ENCODE measurements at places on chromosomes 1 and 21.

DNA sequence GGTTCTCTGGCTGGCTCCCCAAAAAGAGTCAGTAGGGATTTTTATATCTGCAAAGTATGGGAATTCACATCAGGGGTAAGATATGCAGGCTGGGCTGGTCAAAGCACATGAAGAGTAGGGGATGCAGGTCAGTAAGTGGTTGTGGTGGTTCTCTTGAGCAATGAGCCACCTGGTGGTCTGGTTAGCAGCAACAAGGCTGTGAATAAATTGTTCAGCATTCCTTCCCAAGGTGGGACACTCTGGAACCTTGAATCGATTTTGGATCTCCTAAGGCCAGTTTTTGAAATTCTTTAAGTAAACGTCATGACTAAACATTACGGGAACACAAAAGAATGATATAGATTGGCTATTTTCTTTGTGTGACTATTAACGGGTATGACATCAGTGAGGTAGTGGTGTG is 563.0 kb upstream of the NEGR1 start:
- no peak for DNase-seq

DNA sequence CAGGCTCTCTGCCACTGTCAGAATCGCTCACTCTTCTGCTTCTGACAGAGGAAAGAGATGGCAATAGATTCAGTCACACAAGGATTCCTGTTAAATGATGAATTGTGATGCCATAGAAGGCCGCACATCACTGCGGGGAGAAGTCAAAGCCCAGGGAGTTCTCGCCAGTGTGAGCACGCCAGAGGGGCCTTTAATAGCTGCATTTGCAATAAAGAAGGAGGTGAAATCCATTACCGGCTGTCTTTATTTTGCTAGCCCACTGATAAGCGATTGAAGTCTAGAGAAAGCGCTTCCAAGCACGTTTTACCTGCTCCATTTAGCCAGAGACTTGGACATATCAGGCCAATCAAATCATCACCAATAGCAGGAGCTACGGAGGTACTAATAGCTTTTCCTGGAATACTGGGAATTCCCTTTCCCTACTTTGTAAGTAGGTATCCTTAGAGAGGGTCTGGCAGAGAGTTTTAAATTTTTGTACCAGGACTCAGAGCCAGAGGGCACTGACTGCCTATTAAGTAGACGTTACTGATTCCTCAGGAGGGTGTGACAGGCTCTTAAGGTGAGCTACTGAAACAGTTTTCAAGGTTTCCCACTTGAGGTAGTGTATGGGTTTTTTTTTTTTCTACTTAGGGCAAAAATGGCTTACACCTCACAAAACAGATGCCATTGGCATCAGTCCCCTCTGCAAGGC is 10.2 kb upstream of the TARBP1 start:
- DNase-seq = no peak

DNA sequence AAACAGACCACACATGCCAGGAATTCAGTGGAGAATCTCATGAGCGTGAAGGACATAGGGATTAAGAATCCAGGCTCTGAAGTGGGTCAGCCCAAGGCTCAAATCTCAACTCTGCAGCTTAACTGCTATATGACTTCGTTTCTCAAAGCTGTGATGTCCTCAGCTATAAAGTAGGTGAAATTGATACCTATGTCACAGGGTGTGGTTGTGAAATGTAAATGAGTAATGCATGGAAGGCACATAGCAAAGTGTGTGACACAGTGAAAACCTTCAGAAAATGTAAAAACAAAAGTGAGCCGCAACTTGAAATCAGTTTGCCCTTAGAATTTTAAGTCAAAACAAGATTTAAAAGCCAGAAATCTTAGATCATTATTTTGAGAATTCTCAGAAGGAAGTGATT is 145.7 kb upstream of the PRMT6 start:
- DNase-seq = no peak

GRCh38 chr1:3702990-3703728 is 49.1 kb upstream of the CCDC27 start:
- DNase-seq = peak; percentile 11

- no peak for DNase-seq
Measured at GRCh38 chr1:43522431-43522775, 8.3 kb upstream of the PTPRF start.

DNA sequence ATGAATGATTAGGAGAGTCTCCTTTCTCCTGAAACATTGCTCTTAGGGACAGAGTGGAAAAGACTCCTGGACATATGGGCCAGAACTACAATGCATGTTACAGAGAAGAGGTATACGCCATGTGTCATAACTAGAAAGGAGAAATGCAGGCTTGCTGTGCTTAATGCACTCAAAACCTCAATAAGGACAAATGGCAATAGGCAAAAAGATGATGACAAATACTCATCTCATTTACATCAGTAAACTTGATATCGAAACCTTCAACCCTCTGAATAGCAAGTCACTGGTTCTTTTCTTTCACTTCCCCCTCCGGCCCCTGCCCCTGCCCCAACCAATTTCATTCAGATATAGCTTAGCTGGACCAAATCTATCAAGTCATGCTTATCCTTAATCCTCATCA is 1.9 kb upstream of the GPR88 start:
- no peak for DNase-seq

DNA sequence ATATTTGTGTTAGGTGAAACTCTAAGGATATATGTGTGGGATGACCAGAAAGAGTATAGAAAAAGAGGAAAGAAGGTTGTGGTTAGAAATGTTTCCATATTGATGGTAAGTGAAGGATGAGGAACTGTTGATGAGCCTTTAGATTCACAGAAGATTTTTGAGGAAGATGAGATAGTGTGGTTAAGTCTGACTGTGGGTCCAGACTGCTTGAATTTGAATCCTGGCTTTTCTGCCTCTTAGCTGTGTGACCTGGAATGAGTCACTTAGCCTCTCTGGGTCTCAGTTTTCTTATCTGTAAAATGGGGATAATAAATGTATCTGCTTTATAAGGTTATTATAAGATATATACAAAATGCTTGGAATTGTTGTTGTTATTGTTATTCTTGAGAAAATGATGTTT is 27.5 kb downstream of the RGL1 start:
- DNase-seq = no peak

DNA sequence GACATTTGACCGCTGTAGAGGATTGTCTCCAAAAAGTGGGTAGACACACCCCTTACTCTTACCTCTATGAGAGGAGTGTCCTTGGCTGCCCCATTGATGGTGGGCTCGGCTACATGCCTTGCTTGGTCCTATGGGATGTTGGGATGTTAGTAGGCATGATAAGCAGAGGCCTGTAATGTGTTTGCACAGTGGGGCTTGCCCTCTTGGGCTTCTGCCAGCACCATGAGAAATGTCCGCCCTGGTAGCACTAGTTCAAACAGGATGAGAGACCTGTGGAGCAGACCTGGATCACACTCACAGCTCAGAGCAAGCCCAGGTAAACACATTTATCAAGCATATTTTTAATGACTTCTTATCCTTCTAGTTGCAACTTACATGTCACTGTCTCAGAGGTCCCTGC is 54.2 kb downstream of the SH3GLB1 start:
- peak; percentile 45 for DNase-seq
